Stimulated activated CD4-positive, alpha-beta T cell treated with anti-CD3 and anti-CD28 coated beads, Interleukin-12 subunit alpha, Interleukin-12 subunit beta, amount 100 ng/mL, for 4 hours (primary cell): ENCODE measurements at places on chromosomes 3 and 15.

- DNase-seq: no peak
These were observed 53.3 kb upstream of the CHMP2B start for GRCh38 chr3:87173776-87174175.

DNA sequence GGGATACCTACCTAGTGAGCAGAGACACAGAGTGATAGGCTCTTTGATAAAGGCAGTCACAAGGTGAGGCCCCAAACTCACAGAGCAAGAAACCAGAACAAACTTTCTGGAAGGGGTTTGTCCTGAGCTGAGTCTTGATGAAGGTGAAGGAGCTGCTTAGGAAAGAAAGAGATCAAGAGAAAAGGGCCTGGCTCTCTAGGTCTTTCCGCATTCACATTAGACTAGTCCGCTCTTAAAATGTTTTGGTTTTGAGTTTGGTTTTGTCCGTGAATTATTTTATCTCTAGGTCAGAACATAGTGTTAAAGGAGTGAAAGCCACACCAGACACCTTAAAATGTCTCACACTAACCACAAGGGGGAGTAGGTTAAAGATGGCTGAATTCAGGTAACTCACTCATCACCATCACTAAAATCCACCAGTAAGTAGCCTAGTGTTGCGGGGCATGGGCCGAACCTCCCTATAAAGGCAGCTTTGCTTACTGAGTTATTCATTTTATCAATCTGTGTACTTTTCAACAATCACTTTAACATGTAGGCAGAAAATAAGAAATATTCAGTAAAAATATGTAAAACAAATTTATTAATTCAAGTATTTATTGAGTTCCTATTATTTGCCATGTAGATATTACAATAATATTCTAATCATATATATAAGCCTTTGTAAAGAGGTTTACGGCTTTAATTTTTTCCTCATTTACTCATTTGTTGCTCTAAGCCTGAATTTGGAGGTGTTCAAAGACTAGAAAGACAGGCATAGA, 121.5 kb upstream of the TSC22D2 start:
- DNase-seq: no peak

DNA sequence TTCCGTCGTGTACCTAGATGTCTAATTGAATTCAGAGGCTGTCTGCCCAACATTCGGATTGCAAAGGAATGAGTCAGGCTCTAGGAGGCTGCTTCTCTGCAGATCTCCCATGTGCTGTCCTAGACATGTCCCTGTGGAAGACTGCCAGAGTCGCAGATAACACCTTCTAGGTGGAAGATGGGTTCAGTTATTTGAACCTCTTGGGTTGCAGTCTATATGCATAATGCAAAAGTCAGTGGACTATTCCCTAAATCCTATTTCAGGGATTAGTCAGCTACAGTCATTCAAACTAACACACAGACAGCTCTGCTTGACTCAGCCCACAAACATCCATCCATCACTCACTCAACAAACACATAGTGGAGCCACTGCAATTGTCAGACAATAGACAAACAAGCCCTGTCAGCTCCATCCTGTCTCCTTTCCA, 300.0 kb upstream of the CTNNB1 start:
- no peak for DNase-seq

GRCh38 chr3:129365296-129366136, 62.9 kb downstream of the EFCAB12 start:
- no peak for DNase-seq
